CD4-positive, alpha-beta T cell treated with Interleukin-15 for 1 hour (primary cell): ENCODE measurements at places on chromosomes 7 and 10.

DNA sequence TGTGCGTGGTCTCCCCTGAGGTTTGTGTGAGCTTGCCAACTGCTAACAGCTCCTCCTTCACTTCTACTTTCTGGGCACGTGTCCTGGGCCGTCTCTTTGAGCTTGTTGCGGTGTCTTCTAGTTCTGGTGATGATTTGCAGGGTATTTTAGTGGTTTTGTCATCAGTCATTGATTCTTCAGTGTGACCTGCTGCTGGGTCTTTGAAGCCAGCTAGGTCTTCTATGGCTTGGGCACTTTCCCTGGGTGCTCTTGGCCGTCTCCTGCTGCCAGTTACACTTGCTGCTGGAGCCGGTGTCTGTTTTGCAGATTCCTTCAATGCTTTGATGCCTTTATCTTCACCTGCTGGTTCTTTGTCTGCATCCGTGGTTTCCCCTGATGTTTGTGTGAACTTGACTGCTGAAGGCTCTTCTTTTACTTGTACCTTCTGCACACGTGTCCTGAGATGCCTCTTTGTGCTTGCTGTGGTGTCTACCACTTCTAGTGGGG lies 23.0 kb downstream of the MKI67 start:
- peak; percentile 48 for DNase-seq

DNA sequence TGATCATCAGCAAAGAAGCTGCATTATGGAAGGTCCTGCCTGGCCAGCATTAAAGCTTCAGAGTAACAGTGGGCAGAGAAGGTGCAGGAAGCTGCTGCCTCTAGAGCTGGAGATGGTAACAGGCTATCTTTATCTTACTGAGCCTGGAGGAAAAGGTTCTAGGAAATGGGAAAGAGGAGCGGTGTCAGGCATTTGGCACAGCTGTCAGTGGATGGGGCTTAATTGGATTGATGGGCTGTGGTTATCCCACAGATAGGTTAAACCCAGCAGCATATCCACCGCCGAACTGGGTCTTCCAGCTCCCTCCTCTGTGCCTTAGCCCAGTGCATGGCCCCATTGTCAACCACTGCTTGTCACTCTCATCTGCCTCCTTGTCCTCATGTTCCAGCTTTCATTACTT lies 127.6 kb downstream of the CCNY start:
- DNase-seq: no peak

DNA sequence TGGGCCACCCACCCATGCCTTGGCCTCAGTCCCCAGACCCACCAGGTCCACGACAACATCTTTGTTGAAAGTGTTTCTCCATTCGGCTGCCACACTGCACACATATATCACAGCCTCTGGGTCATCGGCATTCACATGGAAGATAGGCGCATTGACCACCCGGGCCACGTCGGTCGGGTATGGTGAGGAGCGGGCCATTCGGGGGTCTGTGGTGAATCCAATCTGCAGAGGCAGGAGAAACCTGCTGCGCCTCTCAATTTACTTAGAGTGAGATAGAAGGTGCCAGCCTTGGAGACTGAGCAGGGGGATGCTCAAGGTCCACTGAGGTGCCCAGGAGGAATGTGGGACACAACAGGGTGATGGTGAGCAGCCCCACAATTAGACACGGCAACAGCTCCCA lies 16.4 kb downstream of the OGDHL start:
- DNase-seq: no peak

GRCh38 chr7:154902600-154903082 lies 100.3 kb downstream of the PAXIP1 start:
- DNase-seq: no peak

- no peak for DNase-seq
Observed at GRCh38 chr10:72981028-72981881, 26.6 kb upstream of the PLA2G12B start.

DNA sequence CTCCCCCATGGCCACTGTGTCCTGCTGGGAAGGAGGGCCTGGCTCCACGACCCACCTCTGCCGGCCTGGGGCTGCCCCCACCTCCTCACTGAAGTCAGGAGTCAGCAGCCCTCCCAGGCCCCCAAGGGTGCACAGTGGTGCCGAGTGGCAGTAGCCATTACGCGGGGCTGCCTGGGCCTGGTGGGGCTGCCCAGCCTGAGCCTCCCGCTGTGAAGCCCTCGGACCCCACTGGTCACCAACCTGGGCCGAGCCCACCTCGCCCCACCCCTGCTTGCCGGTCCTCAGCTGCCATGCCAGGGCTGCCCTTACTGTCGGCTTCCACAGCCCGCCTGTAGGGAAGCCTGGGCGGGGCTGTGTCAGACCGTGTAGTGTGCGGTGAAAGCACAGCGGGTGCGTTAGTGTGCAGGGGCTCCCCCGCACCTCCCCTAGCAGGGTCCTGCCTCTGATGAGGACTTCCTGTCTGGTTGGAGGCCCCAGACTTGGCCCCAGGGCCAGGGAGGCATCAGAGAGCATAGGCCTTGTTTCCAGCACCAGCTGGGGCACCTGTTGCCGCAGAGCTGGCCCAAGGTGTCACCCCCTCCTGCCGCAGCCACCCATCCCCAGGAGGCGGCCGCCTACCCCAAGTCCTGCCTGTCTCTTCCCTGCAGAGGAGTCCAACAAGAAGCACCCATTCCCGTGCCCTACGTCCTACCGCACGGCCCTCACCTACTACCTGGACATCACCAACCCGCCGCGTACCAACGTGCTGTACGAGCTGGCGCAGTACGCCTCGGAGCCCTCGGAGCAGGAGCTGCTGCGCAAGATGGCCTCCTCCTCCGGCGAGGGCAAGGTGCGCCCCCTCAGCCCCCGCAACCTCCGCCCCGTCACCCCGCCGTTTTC lies 10.0 kb downstream of the TMEM120A start:
- no peak for DNase-seq

DNA sequence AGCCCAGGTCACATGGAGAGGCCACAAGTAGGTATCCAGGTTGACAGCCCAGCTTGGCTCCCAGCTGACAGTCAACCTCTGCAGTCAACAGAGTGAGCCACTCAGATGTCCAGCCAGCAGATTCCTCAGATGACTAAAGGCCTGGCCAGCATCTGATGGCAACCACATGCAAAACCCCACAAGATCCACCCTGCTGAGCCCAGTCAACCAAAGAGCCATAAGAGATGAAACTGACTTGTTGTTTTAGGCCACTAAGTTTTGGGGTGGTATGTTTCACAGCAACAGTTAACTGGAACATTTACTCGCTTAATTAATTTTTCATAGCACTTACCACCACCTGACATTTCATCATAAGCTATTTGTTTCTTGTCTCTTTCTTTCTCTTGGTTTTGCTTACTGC lies 107.3 kb upstream of the KDM7A start:
- DNase-seq: no peak

GRCh38 chr10:24723386-24723787 lies 300 bp downstream of the ARHGAP21 start:
- no peak for DNase-seq
